Activated CD8-positive, alpha-beta T cell treated with anti-CD3 and anti-CD28 coated beads, Interleukin-2, amount 10 ng/mL, durations not matched to agents 7 days and 5 days (primary cell): ENCODE measurements at places on chromosomes 4 and X. TPM values are rescaled to one million over a fixed set of nuclear protein-coding genes. Genes with fewer than 3 reads are reported as not detected.

Gene DRP2
- 0.91 TPM for total RNA-seq

Gene GCNA
- 6.5 TPM for total RNA-seq

Gene L1CAM
- total RNA-seq, result 7.5 TPM

Gene ENAM
- total RNA-seq, result not detected

Gene DOCK11
- total RNA-seq, result 66.0 TPM

Gene GLRA2
- not detected for total RNA-seq

Gene CSAG3
- total RNA-seq, result not detected

Gene SMIM10
- total RNA-seq, result 0.52 TPM

Gene COL4A5
- total RNA-seq, result not detected

Gene GNRHR
- total RNA-seq, result not detected

Gene SPANXN4
- total RNA-seq, result not detected

Gene INTS6L
- 24.9 TPM for total RNA-seq

Gene TNMD
- total RNA-seq, result not detected

Gene CT83
- not detected for total RNA-seq

Gene SPACA5
- total RNA-seq, result not detected

Gene KLB
- not detected for total RNA-seq

Gene FMR1NB
- total RNA-seq, result not detected

Gene TCEAL7
- not detected for total RNA-seq

Gene ADGRL3
- not detected for total RNA-seq

Gene CFP
- total RNA-seq, result 13.1 TPM

Gene TCEAL5
- total RNA-seq, result not detected

Gene GABRA4
- total RNA-seq, result not detected

Gene H2BW2
- not detected for total RNA-seq

Gene IBSP
- not detected for total RNA-seq

Gene ERAS
- not detected for total RNA-seq

Gene OTC
- total RNA-seq, result not detected

Gene STPG2
- not detected for total RNA-seq
